ENCODE measurements at places on chromosomes 11 and 22.

GRCh38 chr11:46305295-46305694, 27.8 kb downstream of the CREB3L1 start:
- no peak for DNase-seq

GRCh38 chr22:40739721-40740120, 60.4 kb downstream of the MCHR1 start:
- no peak for DNase-seq

GRCh38 chr11:64954201-64954600, 17.7 kb downstream of the MAJIN start:
- no peak for DNase-seq

DNA sequence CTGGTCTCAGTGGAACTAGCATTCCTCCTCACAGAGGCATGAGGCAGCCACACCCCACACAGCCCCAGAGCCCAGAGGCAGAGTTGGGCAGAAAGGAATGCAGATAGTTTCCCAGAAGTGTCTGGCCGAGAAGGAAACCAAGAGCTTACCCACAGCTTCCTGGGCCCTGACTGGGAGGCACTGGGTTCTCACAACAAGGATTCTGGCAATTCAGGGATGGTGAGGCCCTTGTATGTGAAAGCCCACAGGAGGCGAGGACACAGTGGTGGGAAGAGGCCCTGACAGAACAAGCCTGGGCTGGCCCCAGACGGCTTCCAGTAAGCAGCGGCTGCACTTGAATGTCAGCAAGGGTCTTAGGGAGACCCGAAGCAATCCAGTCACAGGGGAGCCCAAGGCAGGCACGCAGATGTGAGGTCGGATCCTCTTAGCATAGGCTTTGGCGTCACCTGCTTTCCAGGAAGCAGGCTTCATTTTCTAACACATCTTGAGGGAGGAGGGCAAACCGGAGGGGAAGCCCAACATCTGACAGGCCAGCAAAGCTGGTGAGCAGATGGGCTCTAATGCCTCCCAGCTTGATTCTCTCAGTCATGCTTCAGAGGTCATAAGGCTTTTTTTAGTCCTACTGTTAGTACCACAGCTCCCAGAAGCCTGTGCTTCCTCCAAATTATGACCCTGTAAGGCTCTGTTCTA, 78.3 kb upstream of the AKIP1 start:
- DNase-seq: peak; percentile 90

Measured in NCI-H524 treated with DMSO at 0.1 percent for 48 hours (cell line).